ENCODE measurements at places on chromosomes 11 and 22.

DNA sequence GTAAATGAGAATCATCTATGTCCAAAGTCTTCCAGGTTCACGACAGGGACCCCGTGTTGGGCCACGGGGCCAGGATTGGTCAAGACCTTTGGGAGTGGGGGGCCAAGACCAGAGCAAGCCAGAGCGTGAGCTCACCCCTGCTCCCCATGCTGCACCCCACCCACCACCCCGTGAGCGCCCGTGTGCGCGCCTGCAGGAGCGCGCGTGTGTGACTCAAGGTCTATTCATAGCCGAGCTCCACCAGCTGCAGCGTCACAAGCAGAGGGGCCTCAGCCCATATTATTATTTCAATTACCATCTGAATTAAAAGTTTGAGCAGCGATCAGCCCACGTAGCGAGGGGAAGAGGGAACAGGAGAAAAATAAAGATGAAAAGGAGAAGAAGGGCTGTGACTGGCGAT lies 5.2 kb downstream of the KCNJ4 start:
- no peak for DNase-seq

DNA sequence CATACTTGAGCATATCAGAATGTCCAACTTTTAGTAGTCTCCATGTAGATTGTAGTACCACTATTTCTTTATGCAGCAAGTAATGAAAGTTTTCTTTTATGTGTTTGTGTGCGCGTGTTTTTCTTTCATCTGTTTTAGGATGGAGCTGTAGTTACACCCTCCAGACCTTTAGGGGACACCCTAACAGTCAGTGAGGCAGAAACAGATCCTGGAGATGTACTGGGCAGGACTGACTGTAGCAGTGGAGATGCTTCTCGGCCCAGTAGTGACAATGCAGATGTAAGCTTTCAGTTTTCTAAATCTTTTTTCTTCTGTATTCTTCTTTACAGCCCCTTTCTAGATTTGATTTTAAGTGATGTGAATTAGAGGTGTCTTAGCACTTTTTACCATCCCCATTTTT lies 79.9 kb upstream of the GRIK4 start:
- peak; percentile 74 for DNase-seq

- peak; percentile 20 for DNase-seq
These were observed 39.2 kb downstream of the HEPHL1 start for GRCh38 chr11:94060401-94060800.

- DNase-seq, result no peak
These were observed 18.8 kb upstream of the PRSS23 start for GRCh38 chr11:86781546-86781945.

DNA sequence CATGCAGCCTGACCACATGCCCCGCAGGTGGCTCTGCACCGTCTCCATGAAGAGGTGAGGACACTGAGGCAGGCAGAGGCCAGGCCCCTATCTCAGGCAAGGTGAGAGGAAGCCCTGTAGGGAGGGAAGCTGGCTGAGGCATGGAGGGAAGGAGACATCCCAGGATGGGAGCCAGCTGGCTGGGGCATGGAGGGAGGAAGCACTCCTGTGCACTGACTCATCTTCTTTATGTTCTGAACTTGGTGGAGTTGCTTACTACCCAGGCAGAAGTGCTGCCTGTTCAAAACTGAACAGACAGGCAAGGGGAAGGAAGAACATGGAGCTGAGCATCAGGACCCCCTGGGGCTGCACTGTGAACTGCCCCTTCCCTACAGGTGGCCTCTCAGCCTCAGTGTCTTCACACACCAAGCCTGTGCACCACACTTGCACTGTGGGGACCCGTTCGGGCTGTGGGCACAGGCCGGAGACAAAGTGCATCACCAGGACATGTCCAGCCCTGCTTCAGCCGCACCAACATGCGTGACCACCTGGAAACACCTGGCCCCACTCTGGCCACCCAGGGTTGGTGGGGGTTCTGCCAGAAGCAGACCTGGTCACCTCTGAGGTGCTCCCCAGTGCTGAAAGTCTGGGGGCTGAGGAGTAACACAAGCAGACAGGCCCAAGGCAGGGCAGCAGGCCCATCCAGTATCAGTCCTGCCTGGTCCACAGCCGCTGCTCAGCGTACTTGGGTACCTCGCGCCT lies 55.5 kb downstream of the DGCR2 start:
- peak; percentile 76 for DNase-seq
